ENCODE measurements at places on chromosomes 11 and 22.
A peak's percentile ranks its signal among the peaks of the same experiment; 100 is the strongest.

GRCh38 chr22:32493551-32493950 is 18.9 kb downstream of the FBXO7 start:
- no peak for DNase-seq

DNA sequence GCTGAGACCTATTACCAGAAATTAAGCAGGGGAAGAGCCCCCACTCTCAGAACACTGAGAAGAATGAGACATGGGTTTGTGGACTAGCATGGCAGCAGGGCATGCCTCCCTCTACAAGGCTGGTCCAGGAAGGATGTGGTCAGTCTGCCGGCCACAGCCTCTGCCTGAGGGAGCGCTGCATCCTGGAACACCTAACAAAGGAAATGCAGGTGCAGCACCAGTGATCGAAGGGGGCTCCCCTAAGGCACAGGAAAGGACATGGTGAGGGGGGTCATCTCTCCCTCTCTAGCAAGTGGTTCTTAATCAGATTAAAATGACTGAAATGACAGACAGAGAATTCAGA is 40.6 kb upstream of the ARL14EP start:
- DNase-seq: no peak

DNA sequence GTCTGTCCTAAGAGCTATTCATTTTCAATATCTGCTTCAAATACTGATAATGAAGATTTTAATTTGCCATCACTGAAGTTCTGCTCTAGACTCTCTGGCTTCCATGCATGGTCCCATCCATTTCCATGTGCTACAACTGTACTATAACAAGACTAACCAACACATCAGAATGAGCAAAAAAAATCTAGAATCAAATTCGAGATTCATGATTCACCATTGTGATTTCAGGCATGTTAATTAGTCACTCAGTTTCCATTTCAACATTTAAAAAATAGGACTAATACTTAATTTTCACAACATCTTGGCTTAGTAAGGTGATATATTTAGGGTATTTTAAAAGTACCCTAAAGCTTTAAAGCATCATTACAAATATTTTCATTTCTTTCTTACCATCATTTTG is 22.8 kb downstream of the PICALM start:
- DNase-seq: no peak

DNA sequence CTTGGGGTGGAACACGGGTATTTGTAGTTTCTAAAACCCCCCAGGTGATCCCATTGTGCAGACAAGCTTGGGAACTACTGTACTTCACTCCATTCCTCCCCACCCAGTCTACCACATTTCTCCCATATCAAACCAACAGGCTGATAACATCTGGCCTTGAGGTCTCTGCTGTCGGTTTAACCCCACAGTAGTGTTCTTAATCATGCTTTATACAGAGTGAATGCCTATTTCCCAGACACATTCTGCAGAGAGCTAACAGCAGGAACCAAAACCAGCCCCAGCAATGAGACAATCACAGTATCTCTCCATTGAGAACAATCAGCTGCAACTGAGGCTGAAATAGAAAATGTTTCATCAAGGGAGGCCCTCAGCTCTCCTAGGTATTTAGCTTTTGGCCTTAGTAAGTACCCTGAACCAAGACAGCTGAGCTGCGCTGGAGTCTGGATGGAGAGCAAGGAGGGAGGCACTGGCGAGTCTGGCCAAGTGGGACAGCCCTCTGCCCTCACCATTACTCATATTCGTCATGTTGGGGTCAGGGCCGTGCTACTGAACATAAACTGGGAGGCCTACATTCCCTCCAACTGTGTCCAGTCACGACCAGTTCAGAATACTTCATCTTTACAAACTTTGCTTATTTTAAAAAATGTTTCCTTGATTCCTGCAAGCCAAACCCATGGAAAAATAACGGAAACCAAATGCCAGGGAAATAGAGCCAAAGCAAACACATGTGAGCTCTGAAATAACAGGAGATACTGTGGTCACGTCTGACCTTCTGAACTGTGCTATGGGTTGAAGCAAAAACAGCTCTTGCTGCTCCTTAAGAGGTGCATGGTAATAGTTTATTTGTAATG is 81.0 kb downstream of the CCDC34 start:
- DNase-seq: peak; percentile 90

GRCh38 chr11:46373787-46374740 is 7.4 kb upstream of the MDK start:
- DNase-seq: no peak

DNA sequence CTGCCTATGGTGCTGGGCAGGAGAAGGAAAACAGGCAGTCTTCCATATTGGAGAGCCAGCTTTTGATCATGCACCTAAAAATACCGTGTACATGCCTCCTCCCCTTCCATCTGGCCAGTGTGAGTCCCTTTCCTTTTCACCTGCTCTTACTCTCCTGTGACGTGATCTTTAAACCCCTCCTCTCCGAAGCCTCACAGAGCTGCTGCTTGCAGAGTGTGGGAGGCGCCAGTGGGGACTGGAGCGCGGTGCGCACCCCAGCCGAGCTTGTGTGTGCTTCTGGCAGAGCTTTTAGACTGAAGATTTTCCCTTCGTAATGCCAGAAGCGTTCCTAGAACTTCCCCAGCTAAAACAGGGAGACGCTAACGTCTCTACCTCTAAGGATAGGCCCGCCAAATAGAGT is 29.8 kb downstream of the MUC6 start:
- no peak for DNase-seq

DNA sequence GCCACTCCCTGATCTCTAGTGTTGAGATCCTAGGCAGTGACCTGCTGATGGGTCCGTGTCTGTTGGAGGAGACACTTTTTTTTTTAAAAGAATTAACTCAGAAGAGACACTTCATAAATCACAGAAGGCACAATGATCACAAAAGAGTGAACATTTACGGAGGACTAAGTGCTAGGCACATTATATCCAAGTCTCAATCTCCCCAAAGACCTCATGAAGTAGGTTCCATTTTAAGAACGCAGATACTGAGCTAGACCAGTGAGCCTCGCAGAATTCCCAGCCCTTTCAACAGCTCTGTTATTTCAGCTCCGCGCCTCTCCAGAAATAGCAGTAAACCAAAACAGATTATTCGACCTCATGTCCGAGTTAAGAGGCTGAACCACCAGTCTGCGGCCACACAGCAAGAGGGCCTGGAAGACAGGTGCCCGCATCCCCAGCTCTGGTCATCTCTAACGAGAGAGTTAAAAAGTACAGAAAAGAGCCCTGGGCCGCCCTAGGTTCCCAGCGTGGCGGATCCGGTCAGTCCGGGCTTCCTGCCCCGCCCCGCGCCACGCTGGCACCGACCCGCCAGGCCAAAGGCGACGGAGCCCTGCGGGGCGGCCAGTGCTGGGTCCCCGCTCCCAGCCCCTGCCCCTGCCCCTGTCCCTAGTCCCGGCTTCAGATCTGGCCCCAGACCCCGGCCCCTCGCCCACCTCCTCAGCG is 612 bp downstream of the XBP1 start:
- peak; percentile 85 for DNase-seq

- DNase-seq: no peak
Observed at GRCh38 chr11:98940913-98941312, 79.8 kb upstream of the CNTN5 start.

- no peak for DNase-seq
Observed at GRCh38 chr22:37079668-37080171, 28.2 kb downstream of the KCTD17 start.

GRCh38 chr11:34296412-34296811 is 61.4 kb downstream of the ABTB2 start:
- no peak for DNase-seq

DNA sequence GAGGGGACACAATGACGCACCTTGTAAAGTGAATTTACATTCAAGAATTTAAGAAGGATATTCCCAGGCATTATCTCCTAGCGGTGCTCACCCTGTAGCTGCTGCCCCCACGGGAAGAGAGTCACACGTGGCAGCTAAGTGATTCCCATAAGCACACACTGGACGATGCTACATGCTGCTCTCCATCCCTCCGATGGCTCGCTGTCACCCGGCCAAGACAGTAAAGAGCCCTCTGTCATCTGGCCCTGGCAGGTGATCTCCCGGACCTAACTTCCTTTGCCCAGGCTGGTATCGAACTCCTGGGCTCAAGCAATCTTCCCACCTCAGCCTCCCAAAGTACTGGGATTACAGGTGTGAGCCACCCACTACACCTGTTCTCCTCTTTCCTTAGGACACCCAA is 39.9 kb upstream of the IGSF9B start:
- DNase-seq: no peak

GRCh38 chr11:14547440-14547839 is 27.3 kb upstream of the PSMA1 start:
- DNase-seq: no peak

GRCh38 chr11:62400760-62401159 is 18.1 kb upstream of the SCGB1A1 start:
- DNase-seq: peak; percentile 97

GRCh38 chr11:126318574-126319373 is 14.9 kb downstream of the DCPS start:
- peak; percentile 87 for DNase-seq

- no peak for DNase-seq
Observed at GRCh38 chr22:17802822-17803221, 28.6 kb upstream of the BID start.

DNA sequence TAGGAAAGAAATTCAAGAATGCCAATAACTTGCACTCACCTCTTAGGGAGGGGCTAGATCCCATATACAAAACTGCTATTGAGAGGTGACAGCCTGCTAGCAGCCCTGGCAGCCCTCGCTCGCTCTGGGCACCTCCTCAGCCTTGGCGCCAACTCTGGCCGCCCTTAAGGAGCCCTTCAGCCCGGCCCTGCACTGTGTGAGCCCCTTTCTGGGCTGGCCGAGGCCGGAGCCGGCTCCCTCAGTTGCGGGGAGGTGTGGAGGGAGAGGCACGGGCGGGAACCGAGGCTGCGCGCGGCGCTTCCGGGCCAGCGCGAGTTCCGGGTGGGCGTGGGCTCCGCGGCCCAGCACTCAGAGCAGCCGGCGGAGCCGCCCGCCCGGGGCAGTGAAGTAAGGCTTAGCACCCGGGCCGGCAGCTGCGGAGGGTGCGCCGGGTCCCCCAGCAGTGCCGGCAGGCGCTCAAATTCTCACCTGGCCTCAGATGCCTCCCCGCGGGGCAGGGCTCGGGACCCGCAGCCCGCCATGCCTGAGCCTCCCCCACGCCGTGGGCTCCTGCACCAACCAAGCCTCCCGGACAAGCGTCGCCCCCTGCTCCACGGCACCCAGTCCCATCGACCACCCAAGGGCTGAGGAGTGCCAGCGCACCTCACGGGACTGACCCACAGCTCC is 329.9 kb downstream of the FAM181B start:
- no peak for DNase-seq

- peak; percentile 83 for DNase-seq
Observed at GRCh38 chr11:29184939-29185890, 831.6 kb downstream of the KCNA4 start.

DNA sequence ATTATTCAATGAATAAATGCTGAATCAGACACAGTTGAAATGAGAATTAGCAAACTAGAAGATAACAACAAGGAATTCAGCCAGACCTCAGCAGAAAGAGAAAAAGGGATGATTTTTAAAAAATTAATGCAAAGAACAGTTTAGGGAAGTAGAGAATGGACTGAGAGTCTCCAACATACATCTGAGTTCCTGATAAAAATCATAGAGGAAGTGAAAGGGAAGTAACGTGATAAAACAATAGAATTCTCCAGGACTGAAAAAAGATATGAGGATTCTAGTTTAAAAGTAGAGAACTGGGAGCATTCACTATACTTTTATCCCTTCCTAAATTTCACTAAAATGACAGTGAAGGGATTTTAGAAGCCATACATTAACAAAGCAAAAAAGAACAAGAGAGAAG is 592.0 kb downstream of the SOX6 start:
- DNase-seq: no peak

DNA sequence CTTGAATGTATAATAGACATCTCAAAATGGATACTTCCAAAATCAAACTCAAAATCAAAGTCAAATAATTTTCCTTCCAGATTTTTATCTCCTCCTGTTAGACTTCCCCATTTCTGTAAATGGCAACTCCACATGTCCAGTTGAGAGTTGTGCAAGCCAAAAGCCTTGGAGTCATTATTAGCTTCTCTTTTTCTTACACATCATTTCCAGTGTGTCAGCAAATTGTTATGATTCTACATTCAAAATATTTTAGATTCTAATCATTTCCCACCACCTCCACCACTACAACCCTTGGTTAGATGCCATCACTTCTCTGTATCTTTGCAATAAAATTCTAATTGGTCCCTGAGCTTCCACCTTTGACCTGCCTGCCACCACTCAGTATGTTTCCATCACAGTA is 155.7 kb downstream of the CNTN5 start:
- no peak for DNase-seq

GRCh38 chr22:50150161-50151129 is 20.1 kb upstream of the PANX2 start:
- DNase-seq: no peak

DNA sequence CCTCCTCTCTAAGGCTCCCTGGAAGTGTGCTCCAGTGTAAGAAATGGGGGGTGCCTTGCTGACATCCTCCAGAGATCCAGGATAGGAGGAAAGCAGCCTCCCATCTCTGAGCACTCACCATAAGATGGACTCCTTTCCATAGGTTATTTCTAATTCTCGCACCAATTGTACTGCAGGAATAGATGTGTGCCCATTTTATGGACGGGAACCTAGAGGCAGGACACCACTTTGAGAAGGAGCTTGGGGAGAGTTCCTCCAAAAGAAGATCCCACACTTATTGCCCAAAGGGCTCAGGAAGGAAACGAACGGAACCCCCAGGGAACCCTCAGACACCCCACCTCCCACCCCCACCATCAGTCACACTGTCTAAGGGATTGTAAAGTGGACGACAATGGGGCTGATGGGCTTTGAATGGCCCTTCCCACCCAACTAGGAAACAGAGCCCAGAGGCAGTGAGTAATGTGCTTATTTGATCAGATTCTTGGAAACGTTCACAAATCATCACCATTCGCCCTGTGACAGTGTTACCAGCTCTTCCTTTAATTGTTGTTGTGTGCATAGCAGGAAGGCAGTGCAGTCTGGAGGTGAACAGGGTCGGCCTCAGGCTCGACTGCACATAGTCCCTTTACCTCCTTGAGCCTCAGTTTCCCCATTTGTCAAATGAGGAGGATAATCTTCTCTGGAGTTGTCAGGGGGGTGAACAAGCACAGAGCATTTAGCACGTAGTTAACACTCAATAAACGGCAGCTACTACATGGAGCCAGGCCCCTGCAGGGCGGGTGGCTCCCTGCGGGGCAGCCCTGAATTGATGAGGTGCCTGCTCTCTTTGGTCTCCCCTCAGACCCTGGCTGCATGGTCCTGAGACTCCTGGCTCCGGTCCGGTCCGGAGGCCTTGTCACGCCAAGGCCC is 8.4 kb upstream of the MN1 start:
- DNase-seq: no peak

GRCh38 chr11:119891055-119891768 is 162.2 kb upstream of the NECTIN1 start:
- DNase-seq: no peak

DNA sequence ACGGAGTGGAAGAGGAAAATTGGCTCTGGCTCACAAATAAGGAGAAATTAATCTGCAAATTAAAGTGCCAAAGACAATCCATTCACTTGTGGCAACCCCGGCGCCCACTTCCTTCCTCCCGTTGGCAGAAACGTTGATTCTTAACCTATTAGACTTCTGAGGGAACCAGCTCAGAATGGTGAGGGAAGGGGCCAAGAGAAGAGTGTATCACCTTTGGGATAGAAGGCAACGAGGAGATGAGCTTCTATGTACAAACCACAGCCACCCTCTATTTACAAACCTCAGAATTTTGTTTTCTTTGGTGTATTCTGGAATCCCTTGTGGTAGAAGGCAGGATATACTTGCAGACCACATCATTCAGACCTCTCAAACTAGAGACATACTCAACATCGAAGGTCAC is 1.1 kb downstream of the MB start:
- DNase-seq: no peak

- no peak for DNase-seq
Observed at GRCh38 chr11:57161351-57161750, 20.4 kb upstream of the LRRC55 start.
